ENCODE measurements at places on chromosomes 4 and X.

DNA sequence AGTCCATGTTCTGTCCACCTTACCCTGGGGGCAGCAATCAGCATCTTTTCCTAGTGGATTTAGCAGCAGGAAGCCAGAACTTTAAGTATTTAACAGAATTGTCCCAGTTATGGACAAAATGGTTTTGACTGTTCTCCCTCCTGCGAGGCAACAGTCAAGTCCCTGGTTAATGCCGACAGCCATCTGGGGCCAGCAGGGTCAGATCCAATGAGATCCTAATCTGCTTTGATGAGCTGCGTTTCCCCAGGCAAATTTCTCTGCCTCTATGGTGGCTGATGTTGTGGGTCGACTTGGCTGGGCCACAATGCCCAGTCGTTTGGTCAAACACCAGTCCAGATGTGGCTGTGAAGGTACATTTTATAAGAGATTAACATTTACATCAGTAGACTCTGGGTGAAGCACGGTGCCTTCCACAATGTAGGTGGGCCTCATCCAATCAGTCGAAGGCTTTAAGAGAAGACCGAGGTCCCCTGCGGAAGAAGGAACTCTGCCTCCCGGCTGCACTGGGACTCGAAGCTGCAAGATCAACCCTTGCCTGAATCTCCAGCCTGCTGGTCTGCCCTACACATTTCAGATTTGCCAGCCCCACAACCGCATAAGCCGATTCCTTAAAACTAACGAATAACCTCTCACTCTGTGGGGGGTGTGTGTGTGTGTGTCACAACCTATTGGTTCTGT lies 89.0 kb upstream of the C4orf50 start:
- DNase-seq, result no peak

DNA sequence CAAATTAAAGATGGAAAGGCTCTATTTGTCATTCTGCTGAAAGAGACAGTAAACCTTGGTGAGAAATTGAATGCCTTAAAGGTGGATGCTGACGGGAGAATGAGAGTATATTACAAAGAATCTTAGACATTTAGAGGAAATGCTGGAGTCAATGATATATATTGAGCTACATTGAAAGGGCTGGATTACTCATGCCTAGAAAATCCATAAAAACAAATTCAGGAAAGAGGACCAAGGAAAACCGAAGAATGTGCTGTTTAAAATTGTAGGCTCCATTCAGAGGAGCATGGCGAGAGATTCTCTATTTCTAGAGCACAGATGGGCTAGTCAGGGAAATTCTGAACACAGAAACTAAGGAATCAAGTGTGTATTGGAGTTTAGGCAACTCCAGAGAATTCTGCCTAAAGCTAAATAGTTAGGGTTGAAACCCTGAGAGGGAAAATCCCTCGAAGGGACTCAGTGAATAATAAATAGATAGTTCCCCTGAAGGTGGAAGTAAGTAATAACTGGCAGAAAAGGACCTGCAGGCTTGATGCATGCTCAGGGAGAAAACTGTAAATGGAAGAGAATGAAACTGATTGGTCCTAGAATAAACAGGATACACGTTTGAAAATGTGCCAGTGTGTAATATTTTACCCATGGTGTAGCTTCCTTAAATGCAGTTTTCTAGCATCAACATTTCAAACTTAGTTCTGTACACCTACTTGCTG lies 1532.4 kb upstream of the TENM3 start:
- no peak for DNase-seq

GRCh38 chr4:180669680-180670079 lies 1573.5 kb upstream of the TENM3 start:
- no peak for DNase-seq

- no peak for DNase-seq
These were observed 63.6 kb downstream of the SMARCAD1 start for GRCh38 chr4:94271248-94271647.

GRCh38 chrX:134026565-134027311 lies 41.3 kb upstream of the GPC3 start:
- peak; percentile 1 for DNase-seq

DNA sequence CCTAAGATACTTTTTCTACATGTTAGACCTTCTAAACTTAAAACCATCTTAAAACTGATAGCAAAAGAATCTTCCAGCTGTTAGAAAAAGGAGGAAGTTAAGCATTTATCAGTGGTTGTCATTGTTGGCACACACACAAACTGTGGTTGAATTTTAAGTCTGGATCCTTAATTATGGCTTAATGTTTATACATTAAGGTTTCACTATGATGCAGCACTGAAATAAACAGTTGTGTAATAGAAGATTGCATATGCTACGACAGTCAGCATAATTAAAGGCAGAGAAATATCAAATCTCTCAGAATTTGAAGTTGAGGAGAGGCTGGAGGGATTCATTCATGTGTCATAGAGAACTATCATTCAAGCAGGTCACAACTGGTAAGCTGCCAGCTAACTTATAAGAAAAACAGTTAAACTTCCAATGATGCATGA lies 32.3 kb downstream of the ADGRA3 start:
- no peak for DNase-seq

- no peak for DNase-seq
These were observed 89.8 kb downstream of the EIF4E start for GRCh38 chr4:98838977-98839618.

DNA sequence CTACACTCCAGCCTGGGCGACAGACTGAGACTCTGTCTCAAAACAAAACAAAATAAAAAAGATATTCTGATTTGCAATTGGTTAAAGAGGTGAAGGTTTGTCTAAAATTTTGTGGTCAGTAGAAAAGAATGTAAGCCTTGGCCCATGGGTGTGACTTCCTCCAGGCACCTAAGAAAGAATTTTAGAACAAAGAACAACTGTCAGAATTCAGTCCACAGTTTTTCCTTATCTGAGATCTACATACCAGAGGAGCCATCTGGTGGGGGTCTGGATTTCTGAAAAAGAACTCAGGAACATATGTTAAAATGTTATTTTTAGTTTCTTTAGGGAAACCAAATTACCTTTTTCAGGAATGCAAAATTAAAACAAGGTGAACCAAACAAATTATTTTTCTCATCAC lies 434.1 kb downstream of the ANKRD50 start:
- no peak for DNase-seq

DNA sequence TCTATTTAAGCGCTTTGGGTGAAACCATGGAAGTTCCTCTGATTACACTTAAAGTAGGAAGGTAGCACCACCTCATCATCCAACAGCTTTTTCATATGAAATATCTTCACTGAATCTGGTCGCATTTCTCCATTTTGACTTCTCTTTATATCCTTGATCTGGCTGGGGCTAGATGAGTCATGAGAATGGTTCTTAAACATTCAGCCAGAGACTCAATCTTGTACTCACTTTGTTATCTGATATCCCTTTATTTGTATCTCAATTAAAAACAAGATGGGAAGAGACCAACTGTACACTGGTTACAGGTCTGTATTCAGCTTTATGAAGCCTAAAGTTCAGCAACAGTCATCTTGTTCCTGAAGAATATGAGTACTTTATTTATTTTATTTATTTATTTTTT lies 84.9 kb downstream of the CBLL2 start:
- DNase-seq, result no peak

DNA sequence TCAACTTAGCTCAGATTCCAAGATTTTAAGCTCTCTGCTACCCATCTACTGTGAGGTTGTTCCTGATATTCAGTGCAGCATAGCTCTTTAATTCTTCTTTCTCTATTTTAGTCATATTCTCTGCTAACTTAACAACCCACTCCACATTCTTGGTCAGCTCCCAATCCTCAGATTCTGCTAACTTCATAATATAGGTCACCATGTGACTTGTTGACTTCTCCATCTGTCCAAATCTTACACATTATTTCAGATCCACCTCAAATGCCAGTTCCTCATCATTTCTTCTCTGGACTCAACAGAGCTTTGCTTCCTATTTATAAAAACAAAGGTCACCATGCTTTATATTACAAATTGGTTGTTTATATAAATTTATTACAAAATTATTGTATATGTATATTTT lies 29.3 kb upstream of the RXFP1 start:
- no peak for DNase-seq

GRCh38 chrX:97529536-97530200 lies 646.0 kb downstream of the RPA4 start:
- DNase-seq, result no peak

- DNase-seq, result no peak
These were observed 58.9 kb downstream of the TLR10 start for GRCh38 chr4:38723726-38724474.

- DNase-seq, result no peak
These were observed 137.8 kb downstream of the MID1IP1 start for GRCh38 chrX:38939067-38939466.

- no peak for DNase-seq
These were observed 401.8 kb downstream of the RAPGEF2 start for GRCh38 chr4:159504684-159505083.

DNA sequence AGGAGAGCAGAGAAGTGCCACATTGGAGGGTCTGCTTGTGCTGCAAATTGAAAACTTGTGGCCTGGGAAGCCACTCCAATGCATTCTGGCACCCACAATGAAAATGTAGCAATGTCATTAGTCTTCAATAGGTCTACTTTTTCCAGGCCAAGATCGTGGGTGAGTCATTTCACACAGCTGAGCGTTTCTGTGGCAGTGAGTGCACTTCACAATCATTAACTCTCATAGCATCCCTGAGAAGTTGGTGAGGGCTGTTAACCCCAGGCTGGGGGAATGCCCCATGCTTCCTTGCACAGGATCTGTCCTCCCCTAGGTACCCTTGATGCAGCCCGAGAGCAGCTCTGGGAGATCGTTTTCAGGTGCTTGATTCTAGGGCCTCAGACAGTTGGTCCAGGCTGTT lies 196.8 kb upstream of the ATP6AP2 start:
- DNase-seq, result no peak

DNA sequence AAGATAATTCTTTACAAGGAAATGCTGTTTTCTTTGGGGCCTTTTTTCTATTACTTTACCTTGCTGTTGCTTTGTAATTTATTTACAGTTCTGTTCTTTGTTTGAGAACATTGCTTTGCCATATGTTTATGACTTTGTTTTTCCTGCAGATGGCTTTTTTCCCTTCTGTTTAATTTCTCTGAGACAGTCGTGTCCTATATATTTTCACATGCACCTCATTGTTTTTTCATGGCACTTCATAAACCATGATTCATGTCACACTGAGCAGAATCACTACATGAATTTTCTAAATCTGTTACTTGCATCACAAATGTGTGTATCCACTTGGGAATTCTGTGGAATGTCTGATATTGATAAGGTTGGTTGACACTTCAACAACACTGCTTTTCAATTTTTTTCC lies 33.0 kb upstream of the PNPLA4 start:
- DNase-seq, result no peak

- DNase-seq, result no peak
These were observed 38.2 kb upstream of the UXT start for GRCh38 chrX:47697181-47697580.

DNA sequence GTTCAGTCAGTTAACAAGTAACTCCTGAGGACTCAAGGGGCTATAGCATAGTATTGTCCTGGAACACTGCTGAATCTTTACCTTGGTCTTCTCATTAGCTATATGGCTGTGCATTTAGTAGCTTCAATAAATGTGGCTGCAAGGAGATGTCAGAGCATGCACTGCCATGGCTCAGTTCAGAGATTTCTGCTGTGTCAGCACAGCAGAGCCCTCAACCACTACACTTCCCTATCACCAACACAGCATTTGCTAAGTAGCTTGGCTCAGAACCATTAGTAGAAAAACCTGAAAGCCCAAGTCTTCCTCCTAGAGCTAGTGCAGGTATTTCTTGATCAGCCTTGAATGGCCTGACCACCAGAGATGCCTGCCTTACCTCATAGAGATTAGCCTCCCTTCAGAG lies 466.0 kb downstream of the IDS start:
- no peak for DNase-seq

GRCh38 chrX:78945186-78945912 lies at the start of gene P2RY10:
Gene P2RY10, plus strand, starts transcription at chrX:78945391. Its CDS starts 15,130 bp downstream, at chrX:78960521.
- DNase-seq, result peak; percentile 59

DNA sequence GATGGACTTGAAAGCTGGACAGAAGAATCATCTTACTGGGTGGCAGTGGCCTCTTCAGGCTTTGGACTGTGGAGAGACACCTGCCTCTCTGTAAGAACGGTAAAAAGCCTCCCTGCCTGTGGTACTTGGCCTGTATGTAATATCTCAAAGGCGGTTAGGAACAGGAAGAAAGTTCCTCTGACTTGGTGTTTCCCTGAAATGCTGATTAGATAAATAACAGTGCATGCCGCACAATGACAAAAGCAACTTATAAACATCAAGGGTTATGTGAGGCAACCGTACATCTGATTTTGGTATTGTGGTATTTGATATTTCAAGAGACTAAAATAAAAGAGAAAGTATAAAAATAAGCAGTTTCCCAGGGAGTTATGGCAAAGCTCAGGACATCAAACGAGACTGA lies 92.4 kb upstream of the SORBS2 start:
- DNase-seq, result no peak

DNA sequence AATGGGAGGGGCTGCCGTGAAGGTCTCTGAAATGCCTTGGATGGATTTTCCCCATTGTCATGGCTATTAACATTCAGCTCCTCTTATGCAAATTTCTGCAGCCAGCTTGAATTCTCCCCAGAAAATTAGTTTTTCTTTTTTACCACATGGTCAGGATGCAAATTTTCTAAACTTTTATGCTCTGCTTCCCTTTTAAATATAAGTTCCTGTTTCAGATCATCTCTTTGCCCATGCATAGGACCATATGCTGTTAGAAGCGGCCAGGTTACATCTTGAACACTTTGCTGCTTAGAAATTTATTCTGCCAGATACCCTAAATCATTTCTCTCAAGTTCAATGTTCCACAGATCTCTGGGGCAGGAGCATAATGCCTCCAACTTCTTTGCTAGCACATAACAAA lies 13.8 kb upstream of the CLDN34 start:
- DNase-seq, result no peak

GRCh38 chr4:54572152-54572542 lies 85.6 kb upstream of the KIT start:
- no peak for DNase-seq

DNA sequence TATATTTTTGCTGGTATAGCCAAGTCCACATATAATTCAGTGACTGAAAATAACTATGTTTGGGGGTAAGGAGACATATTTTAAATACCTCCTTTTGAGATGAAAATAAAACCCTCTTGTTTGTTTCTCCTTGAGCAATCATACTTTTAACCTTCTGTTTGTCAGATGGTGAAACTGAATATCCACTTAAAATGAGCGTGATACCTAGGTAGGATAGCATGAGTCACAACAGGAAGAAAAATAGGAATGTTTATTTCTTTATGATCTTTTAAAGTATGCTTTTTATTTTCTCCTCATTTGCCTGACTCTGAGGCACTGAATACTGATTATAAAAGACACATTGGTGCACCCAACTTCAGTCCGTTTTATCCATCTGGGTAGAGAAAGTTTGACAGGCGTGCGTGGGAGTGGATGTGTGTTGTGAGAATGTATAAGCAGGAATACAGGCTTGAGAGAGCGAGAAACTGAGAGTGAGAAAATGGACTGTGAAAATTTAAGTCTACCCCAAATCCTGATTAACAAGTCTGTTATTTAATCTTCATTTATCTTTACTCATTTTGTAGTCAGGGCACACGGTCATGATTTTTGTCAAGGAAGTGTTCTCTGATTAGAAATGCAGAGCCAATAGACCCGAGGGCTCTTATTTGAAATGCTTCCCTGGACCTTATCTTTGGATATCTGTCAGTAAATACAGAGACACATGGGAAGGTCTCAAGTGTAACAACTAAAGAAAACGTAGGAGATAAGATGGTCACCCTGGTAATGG lies 62.1 kb upstream of the ANTXR2 start:
- DNase-seq, result no peak

- no peak for DNase-seq
These were observed 2506.0 kb downstream of the PCDH7 start for GRCh38 chr4:33226133-33226532.

- DNase-seq, result no peak
These were observed 84.1 kb upstream of the GK2 start for GRCh38 chr4:79492148-79492547.
